ENCODE measurements at places on chromosomes 7 and 10.
A peak's percentile ranks its signal among the peaks of the same experiment; 100 is the strongest.

- DNase-seq: no peak
Observed at GRCh38 chr10:109475711-109476421, 447.4 kb downstream of the XPNPEP1 start.

- DNase-seq: no peak
Observed at GRCh38 chr7:118350260-118350659, 125.8 kb downstream of the ANKRD7 start.

GRCh38 chr7:37212051-37212450 is 236.6 kb downstream of the ELMO1 start:
- no peak for DNase-seq

DNA sequence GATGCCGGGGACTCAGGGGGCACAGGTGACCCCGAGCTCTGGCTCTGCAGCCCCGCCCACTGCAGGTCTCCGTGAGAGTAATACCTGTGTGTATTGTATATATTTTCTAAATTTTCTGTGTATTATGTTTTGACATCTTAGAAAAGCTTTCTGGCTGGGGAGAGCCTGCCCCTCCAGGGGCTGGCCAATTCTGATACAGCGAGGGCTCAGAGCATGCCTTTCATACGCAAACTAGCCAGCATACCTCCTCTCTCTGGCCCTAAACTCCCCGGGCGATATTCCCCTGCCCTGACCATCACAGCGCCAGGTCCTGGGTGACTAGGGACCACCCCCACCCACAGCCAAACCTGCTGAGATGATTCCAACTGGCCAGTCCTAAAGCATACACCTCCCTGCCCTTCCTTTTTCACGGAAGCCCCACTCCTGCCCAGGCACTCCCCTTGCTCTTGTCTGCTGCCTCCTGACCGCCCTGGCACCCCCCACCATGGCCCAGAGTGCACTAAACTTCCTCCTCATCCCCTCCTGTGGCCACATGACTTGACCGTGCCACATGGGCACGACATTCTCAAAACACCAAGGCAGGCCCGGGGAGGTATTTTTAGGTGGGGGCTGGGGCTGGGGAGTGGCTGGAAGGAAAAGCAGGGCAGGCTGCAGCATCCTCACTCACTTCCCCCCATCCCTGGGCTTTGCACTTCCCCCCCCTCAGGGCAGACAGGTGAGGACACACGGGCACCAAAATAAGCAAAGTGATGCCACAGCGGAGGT is 61.5 kb downstream of the INSIG1 start:
- DNase-seq: no peak

DNA sequence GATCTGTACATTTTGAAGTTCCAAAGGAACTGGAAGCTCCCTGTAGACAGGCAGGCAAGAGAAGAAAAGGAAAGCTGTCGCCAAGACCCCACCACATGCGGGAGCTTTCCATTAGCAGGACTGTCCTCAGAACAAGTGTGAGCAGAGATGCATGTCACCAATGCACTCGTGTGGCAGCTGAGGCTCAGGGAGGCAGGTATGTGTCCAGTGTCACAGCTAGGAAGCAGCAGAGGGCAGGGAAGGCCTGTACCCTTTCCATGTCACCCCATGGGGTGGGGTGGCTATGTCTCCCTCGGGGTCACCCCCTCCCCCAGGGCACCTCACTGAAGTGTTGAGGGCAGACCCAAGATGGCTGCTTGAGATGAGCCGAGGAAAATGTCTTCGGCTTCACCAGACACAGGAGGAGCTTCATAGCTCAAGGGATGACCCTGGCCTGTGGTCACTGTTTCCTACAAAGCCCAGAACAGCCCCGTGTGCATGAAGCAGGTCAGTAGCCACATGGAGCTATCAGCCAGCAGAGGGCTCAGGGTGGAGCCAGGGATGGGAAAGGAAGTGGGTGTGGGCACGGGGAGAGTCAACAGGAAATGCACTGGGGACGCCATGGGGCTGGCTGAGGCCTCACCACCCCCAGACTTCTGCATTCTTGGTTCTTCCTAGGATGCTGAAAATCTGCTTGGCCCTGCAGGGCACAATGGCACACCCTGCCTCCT is 96.6 kb downstream of the FAM53B start:
- DNase-seq: no peak

GRCh38 chr7:116173051-116174028 is 37.0 kb upstream of the TES start:
- DNase-seq: peak; percentile 18

- no peak for DNase-seq
Observed at GRCh38 chr10:110778211-110778610, 93.5 kb upstream of the PDCD4 start.

DNA sequence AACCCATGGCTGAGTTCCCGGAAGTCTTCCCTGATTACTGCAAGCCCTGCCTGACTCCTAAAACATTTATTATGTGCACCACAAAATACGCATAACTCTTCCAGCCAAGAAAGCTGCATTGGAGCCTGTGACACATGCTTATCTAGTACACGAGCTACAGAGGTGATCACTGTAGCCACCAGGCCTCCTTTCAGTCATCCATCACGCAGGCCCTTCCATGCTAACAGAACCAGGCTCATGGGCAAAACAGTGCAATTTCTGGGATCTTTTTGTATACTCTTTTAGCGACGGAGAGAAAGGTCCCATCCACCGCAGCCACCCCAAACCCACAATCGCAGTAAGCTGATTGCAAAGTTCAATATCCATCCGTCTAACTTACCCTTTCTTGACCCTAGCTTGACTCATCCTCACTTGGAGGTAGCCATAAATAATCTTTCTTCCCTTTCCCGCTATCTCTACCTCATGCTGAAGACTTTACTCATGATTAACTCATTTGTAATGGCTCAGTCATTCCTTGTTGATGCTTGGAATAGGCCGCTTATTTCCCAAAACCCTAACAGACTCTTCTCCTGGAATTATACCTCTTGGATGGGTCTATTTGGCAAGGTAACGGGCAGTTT is 1203.5 kb downstream of the TYW1 start:
- no peak for DNase-seq

DNA sequence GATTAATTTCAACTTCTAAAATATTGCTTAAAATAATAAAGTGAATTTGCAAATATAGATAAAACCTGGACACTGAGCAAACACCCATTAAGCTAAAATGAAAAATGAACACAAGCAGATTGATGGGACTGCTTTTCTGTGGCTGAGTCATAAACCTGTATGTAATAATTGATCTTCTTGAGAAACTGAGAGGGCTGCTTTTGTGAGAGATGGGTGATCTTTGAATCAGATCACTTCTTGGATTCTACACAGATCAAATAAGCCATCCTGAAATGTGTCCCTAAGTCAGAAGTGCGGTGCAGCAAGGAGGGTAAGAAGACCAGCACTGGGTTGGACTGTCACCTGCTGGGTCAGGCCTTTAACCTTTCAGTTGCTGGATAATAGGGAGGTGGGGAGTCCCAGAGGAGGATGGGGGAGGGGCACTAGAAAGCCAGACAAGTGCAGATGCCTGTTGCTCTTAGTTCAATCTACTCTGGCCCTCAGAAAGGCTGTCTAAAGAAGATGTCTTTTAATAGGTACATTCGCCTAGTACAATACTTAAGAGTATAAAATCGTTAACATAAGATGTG is 178.2 kb upstream of the NAMPT start:
- DNase-seq: peak; percentile 15

DNA sequence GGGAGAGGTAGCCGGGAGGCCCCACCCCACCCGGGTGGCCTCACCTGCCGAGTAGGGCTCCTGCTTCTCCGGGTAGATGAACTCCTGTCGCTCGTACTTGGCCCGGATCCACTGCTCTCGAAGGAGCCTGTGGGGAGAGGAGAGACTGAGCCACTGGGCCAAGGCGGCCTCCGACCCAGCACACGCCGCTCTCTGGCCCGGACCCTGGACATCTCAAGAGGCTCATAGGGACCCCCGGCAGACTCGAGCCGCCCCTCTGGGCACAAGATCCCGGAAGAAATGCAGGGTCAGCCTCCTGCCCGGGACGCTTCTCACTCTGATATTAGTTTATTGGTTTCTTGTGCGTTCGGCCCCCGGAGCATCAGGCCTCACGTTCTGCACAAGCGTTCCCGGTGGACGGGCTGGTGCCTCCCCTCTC is 34.5 kb downstream of the ADAP1 start:
- no peak for DNase-seq

All from neuronal stem cell (in vitro differentiated cells).